Activated effector memory CD4-positive, alpha-beta T cell treated with anti-CD3 and anti-CD28 coated beads, Interleukin-2, amount 50 U/mL, for 16 hours (primary cell): ENCODE measurements at places on chromosomes 1 and 21.
A peak's percentile ranks its signal among the peaks of the same experiment; 100 is the strongest.

- DNase-seq: no peak
Measured at GRCh38 chr1:223774134-223774814, 61.9 kb downstream of the CAPN2 start.

- DNase-seq: no peak
Measured at GRCh38 chr1:35390600-35391494, 122.3 kb downstream of the ZMYM4 start.

GRCh38 chr21:42287193-42288083 lies 27.8 kb downstream of the TFF3 start:
- DNase-seq: no peak

DNA sequence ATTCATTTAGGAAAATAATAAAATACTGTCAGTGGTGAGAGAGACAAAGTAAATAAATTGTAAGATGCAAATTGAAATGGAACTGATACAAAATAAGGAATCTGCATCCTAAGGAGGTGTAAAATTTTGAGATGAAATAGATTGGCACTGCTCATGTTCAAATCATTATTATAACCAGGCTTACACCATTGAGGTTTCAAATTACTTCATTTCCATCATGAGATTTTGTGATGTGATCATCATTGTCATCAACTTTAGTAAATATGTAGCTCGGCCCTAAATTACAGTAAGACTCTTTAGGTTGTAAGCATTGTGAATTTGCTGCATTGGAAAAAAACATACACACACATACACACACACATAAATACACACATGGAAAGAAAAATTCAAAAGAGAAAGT lies 123.4 kb downstream of the SDCCAG8 start:
- no peak for DNase-seq

DNA sequence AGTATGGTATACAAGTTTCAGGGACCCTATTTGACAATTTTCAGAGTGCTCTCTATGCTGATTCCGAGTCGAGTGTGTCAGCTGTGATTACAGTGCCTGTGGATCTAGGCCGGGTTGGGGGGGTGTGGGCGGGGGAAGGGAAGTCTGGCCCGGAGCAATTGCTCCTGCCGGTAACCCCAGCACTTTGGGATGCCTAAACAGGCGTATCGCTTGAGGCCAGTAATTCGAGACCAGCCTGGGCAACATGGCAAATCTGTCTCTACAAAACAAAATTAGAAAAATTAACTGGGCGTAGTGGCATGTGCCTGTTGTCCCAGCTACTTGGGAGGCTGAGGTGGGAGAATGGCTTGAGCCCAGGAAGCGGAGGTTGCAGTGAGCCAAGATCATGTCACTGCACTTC lies 1.6 kb upstream of the IL10RB start:
- no peak for DNase-seq

DNA sequence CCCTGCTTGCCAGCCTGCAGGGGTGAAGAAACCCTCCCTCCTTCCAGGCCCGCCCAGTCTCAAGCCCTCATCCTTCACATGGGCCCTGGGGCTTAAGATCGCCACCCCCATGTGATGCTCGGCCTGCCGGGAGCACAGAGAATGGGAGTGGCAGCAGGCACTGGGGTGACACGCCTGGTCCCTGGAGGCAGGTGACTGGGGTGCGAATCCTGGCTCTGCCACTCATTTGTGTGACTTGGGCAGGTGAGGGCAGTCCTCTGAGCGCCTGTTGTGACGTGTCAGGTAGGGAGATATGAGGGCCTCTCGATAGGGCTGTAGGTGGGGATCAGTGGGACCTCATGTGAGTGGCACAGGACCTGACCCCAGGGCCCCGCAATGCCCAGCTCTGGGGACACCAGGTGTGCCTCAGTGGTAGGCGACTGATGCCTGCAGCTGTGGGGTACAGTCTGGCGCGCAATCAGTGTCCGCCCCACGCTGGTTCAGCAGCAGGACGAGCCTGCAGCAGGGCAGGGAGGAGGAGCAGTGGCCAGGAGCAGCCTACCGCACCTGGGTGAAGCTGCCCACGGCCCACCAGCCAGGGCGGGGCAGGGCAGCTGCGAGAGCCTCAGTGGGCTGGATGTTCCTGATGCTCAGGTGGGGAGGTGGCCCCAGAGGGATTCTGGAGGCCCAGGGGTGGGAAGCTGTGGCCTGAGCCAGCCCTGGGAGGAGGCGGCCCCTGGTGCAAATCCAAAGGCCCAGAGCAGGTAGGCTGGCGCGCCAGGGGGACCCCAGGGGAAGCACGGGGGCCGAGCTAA lies 6.2 kb downstream of the SH2D5 start:
- DNase-seq: peak; percentile 48

DNA sequence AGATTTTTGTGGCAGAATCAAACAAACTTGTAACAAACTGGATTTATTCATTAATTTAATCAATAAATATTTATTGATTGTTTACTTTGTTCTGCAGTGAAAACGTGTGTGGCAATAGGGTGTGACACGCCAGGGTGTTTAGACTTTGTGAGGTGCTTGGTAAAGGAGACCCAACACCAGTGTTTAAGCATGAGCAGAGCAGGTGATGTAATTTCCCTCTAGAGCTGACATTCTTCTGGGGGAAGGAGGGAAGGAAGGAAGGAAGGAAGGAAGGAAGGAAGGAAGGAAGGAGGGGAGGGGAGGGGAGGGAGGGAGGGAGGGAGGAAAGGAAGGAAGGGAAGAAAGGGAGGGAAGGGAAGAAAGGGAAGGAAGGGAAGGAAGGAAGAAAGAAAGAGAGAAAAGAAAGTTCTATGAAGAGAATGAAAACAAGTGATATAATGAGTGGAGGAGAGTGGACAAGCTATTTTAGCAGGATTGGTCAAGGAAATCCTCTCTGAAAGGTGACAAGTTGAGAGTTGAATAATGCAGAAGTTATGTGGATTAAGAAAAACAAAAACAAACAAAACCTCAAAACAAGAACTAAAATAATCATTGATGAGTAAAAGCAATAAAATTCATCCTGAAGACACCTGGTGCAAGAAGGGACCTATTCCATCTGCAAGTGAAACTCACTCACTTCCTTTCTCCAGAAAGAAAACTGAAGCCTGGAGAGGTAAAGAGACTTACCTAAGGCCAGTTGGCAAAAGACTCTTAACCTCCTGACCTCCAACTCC lies 60.8 kb downstream of the TSEN15 start:
- DNase-seq: no peak

DNA sequence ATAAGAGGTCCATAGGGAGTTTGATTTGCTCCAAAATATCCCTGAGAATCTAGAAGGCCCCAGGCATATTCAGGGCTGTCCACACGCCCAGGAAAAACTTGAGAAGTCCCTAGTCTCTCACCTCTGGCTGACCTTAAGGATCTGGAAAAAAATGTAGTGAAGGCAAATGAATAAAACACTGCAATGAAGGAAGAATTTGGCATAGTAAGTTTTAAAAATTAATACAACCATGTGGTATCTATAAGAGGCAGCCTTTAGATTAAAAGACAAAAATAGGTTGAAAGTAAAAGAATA lies 91.3 kb downstream of the COLGALT2 start:
- DNase-seq: no peak

- no peak for DNase-seq
Measured at GRCh38 chr1:168466714-168467131, 77.1 kb downstream of the XCL2 start.

DNA sequence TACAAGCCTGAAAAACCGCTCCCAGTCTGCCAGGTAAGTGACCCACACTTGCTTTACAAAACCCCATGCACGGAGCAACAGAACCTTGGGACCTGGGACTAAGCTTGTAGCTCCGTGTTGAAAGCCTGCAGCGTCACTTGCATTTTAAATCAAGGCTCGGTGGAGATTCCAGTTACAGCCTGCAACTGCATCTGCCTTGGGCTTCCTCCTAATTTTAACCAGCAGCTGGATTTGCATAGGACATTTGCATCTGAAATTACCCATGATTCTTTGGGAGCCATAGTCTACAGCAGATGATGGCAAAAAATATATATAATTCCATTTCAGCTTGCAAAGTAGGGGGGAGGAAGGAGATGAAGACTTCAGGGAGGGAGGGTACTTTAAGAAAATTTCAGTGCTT lies 62.4 kb upstream of the IGSF21 start:
- no peak for DNase-seq

DNA sequence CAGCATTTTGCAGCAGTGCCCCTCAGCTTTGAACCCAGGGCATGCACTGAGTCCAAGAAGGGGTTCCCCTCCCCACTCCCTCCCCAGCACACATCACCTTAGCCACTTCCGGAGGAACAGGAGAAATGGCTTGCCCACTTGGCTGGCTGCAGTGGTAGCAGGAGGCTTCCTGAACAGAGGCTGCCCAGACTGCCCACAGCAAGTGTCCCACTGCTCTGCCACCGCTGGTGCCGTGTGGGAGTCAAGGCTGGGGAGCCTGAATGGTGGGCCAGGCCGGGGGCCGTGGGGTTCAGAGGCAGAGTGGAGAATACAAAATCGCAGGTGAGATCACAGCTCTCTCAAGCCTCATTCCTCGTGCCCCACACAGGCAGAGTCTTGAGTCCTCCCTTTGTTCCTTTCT lies 34.5 kb downstream of the CD247 start:
- DNase-seq: no peak

- DNase-seq: peak; percentile 93
Measured at GRCh38 chr21:44510508-44511218, 29.3 kb downstream of the KRTAP10-1 start.

DNA sequence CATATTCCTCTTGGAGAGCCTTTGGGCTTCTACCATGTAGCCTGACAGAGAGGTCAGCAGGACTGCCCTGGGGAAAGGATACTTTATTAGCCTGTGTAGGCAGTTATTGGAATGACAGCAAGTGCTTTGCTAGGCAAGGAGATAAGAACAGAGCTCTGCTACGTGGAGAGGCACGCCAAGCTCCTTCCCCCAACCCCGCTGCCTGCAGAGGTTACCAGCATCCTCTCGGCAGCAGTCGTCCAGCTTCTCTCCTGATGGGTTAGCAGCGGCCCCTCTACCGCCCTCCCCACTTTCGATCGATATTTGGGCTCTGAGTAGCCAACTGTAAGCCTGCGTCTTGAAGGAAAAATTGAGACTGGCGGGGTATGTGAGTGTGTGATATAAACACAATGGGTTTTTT lies 122.3 kb downstream of the DHRS3 start:
- DNase-seq: no peak

- no peak for DNase-seq
Measured at GRCh38 chr1:5704561-5705514, 287.4 kb downstream of the NPHP4 start.

GRCh38 chr1:174262349-174263241 lies 103.3 kb downstream of the RABGAP1L start:
- DNase-seq: no peak

DNA sequence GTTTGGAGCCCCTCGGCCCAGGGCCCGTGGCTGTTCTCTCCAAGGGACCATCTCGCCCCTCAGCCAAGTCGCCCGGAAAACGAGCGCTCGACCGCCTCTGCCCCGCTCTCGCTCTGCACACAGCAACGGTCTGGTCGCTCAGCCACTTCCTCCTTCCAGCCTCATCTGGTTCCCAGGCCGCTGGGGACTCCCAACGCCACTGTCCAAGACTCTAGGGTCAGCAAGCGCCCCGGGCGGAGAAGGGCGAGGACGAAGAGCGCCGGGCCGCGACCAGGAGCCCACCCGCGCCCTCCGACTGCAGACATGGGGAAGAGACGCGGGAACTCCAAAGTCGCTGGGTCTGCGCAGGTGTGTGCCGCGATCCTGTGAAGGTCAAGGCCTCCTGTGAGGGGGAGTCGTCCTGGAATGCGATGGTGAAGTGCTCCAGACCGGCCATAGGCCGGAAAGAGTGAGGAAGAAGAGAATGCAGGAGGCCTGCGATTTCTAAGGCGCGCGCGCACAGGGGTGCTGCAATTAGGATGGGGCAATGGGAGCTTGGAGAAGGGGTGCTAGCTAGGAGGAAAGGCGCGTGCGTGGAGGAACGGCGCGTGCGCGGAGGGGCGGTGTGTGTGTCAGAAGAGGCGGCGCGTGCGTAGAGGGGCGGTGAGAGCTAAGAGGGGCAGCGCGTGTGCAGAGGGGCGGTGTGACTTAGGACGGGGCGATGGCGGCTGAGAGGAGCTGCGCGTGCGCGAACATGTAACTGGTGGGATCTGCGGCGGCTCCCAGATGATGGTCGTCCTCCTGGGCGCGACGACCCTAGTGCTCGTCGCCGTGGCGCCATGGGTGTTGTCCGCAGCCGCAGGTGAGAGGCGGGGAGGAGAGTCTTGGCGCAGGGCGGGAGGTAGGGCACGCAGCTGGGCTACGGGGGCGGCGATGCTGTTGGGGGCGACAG lies at the start of gene IFNAR1:
TSS of gene IFNAR1 (plus strand) at position 680 of the 931 bp plus-strand sequence. CDS start at position 766, 86 bp downstream.
- DNase-seq: peak; percentile 100

DNA sequence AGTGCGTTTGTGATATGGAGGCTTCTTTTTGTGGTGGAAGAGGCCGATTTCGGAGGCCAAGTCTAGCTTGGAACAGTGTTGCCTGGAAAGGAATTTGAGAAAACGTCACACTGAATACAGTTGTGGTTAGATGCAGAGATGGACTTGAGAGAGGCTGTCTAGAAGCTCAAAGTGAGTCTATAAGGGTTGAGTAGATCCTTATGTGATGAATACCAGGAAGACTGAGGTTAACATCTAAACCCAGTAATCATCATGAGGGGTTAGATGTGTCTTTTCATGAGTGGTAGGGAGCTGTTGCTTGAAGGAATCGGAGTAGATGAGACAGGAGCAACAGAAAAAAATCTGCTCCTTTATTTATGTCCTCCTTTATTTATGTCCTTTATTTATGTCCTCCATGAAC lies 114.6 kb upstream of the IVNS1ABP start:
- no peak for DNase-seq

- DNase-seq: no peak
Measured at GRCh38 chr1:237713916-237714315, 176.8 kb downstream of the ZP4 start.

DNA sequence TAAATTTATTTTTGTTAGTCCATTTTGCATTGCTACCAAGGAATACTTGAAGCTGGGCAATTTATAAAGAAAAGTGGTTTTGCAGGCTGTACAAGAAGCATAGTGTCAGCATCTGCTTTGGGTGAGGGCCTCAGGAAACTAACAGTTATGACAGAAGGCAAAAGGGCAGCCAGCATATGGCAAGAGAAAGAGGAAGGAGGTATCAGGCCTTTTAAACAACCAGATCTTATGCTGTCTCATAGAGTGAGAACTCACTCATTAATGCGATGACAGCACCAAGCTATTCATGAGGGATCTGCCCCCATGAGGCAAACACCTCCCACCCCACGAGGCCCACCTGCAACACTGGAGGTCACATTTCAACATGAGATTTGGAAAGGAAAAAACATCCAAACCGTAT lies 898.4 kb downstream of the KCNT2 start:
- no peak for DNase-seq
